Stimulated activated CD4-positive, alpha-beta T cell treated with anti-CD3 and anti-CD28 coated beads, Interleukin-2, amount 100 ng/mL, for 24 hours (primary cell): ENCODE measurements at places on chromosomes 12 and 14.
A peak's percentile ranks its signal among the peaks of the same experiment; 100 is the strongest.

GRCh38 chr14:95260537-95261361 is 59.0 kb downstream of the CLMN start:
- peak; percentile 54 for DNase-seq

GRCh38 chr12:52401526-52401925 is 4.6 kb downstream of the KRT82 start:
- DNase-seq = no peak

- DNase-seq = no peak
Observed at GRCh38 chr12:84506282-84506681, 406.3 kb downstream of the SLC6A15 start.

DNA sequence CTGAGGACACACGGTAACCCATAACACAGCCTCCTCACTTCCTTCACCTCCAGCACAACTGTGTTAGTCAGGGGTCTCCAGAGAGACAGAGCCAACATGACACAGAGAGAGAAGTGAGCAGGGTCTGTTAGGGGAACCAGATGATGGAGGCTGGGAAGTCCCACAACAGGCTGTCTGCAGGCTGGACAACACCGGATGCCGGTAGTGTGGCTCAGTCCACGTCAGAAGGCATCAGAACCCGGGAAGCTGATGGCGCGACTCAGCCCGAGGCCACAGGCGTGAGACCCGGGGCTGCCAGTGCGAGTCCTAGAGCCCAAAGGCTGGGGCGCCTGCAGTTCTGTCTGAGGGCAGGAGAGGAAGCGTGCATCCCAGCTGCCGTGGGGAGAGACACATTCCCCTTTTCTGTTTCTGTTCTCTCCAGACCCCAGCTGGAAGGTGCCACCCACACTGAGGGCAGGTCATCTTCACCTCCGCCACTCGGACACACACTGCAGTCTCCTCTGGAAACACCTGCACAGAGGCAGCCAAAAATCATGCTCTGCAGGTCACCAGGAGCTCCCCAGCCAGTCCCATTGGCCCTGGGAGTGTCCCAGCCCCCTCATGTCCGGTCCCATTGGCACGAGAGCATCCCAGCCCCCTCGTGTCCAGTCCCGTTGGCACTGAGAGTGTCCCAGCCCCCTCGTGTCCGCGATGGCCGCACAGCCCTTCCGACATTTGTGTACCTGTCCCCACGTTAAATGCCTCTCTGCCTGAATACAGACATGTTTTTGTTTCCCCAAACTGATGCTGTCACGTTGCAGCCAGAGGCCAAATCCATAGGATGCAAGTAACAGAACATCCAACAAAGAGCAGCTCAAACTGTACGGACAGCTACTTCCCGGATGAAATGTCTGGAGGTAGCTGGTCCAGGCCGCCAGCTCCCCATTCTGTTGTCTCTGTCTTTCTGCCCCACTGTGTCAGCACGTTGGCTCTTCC is 7.9 kb upstream of the FBRSL1 start:
- DNase-seq = no peak

DNA sequence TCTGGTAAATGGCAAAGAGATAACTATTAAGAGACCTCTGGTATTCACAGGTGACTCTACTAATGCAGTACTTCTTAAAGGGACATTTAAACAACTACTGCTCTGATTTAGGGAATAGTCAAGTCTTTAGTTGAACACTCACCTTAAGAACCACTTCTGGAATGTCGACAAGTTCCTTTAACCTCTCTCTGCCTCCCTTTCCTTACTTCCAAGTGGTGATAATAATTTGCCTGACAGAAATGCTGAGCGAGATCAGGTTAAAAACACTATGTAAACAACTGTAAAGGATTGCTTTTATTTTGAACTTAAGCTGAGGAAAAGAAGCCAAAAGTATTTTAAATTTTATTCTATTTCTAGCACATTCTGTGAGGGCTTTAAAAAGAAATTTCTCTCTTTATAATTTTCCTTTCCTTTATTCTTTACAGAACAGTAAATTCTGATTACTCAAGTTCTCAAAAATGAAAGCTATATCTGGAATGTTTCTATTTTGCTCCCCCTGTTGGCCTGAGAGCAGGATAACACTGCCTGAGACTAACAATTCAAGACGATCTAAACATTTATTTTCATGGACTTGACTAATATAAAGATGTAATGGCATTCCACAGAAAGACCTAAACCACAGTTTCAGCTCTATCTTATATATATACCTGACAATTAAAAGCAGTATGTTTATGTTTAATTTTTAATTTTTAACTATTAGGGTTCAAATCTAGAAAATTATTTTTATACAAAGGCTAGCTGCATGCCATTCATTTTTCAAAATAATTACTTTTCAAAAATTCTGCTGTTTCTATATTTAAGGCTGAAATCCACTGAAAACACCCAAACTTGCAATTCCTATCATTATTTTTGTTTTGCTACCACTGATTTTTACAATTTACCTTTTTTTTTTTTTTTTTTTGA is 29.2 kb downstream of the ZCCHC8 start:
- DNase-seq = no peak

- no peak for DNase-seq
Observed at GRCh38 chr14:25050269-25051150, 563 bp upstream of the STXBP6 start.

GRCh38 chr14:99936738-99937474 is 128.3 kb upstream of the EVL start:
- no peak for DNase-seq

- no peak for DNase-seq
Observed at GRCh38 chr12:100798286-100799160, 3.9 kb downstream of the ANO4 start.

DNA sequence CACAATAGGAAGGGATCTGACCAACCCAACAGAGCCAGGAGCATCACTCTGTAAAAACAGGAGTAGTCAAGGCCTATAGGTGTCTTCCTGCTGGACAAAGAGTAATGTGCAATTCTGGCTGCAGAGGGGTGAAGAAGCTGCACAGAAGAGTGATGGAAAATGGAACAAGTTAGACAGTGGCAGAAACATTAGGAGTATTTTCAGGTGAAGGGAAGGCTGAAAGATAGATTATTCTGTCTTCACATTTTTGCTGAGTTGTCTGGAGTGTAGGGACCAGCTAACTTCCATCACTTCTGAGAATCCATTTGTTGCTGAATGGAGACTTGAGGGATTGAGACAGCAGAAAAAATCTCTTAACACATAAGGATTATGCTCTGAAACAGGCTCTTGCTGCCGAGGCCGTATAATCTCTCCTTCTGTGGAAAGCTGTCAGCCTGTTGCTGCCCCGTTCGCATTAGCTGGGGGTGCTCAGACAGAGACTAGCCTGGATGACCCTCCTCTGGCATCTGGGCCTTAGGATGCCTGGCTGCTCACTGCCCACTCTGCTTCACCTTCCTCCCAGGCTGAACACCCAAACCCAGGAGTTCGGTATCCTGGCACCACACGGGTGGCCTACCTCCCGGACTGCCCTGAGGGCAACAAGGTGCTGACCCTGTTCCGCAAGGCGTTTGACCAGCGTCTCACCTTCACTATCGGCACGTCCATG is 3.1 kb upstream of the ARHGEF25 start:
- DNase-seq = no peak

- DNase-seq = no peak
Observed at GRCh38 chr14:101129521-101130167, 226.1 kb upstream of the RTL1 start.

GRCh38 chr14:86057018-86057667 is 527.2 kb downstream of the FLRT2 start:
- peak; percentile 36 for DNase-seq

- DNase-seq = no peak
Observed at GRCh38 chr14:26845151-26845818, 247.5 kb upstream of the NOVA1 start.

GRCh38 chr14:68703093-68703492 is 89.8 kb downstream of the ZFP36L1 start:
- no peak for DNase-seq

DNA sequence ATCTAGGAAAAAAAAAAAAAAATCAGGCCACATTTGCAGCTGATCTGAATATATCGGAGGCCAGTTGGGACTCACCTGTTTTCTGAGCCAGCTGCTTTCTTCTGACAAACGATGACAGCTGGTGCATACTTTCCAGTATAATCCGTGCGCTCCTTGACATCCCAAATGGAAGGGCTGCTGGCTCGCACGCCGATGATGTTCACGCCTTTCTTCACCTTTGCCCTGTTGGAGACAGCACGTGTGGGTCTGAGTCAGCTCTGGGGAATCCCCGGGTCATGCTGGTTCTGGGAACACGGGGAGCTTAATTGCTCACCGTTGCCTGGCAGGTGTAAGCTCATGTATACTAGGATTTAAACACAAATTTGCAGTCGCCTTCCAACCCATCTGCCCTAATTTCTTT is 372.8 kb downstream of the TMEM132D start:
- no peak for DNase-seq

DNA sequence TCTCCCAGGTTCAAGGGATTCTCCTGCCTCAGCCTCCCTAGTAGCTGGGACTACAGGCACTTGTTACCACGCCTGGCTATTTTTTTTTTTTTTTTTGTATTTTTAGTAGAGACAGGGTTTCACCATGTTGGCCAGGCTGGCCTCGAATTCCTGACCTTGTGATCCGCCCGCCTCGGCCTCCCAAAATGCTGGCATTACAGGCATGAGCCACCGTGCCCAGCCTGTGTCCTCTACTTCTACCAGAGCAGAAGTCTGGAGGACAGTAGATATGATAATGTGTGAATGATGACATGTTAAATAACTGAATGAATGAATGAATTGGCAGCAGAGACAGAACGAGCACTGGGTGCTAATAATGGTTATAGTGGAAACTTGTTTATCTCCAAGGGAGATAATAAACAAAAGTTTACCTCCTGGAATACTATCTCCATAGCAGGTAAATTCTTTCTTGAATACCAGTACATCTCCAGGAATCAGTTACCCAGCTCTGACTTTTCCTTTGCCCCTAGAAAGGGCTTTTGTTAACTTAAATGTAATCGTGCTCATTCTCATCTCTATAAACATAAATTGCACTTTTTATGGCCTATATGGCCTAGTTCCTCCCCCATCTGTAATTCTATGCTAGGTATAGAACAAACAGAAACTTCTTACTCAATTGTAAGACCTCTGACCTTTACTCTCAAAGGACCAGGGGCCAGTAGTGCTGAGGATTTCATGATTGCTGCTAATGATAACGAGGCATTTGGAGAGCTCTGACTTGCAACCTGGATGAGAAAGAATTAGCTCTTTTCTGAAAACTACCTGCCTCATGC is 7.2 kb upstream of the LGALS3 start:
- DNase-seq = no peak

DNA sequence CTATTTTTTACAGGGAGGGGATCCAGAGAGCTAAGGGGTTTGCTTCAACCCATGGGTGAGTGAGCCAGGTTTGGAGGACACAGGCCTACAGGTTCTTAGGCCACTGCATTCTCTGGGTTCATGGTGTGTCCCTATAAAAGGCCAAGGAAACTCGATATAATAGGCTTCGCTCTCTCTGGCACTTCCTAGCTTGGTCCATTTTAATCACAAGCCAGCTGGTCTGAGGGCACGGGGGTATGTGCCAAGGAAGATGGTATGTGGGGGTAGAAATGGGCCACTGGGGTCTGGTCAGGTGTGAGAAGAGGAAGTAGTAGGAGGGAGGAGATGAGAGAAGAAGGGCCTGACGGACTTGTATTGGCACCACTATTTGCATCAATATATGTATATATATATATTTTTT is 4.9 kb downstream of the ETV6 start:
- no peak for DNase-seq

DNA sequence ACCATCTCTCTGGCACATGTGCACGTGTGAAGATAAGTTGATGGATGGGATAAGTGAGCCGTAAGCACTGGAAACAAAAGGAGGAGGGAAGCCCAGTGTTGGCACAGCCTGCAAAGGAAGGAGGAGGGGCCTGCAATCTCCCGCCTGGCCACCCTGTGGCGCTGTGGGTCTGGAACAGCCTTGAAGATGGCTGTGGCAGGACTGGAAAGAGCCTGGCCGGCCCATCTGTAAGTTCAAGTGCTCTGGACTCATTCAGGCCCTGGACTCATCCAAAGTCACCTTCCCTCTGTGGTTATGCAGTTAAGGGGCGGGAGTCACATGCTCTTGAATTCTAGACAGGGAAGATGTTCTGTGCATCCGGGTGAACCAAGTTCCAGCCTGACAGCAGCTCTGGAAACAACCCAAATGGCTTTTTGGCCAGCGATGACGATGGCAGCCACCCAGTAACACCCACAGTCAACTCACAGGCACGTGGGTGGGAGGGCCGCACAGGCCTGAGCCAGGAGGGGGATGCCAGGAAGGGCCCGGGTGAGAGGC is 50.4 kb downstream of the CHGA start:
- no peak for DNase-seq

DNA sequence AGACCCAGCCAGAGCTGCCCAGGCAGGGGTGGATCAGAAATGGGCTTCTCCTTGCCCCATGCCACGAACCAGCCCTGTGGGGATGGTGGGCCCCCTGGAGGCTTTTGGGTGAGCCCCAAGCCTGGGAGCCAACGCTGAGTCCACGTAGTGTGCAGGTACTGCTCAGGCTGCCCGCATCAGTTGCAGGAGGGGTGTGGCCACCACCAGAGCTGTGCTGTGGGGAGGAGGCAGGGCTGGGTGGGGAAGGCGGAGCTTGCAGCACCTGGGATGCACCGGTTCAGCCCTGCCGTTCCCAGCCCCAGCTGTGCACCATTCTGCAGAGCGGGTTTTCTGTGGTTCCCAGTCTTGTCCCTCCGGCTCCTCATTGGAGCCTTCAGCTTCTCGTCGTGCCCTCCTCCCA is 36.3 kb downstream of the IL31 start:
- DNase-seq = no peak

GRCh38 chr14:56569174-56569573 is 10.4 kb upstream of the TMEM260 start:
- no peak for DNase-seq

GRCh38 chr14:23067847-23068788 is 10.8 kb upstream of the CDH24 start:
- DNase-seq = no peak

GRCh38 chr12:109476807-109477184 is 304 bp downstream of the KCTD10 start:
- DNase-seq = no peak

GRCh38 chr14:95073947-95074346 is 83.4 kb downstream of the DICER1 start:
- no peak for DNase-seq

DNA sequence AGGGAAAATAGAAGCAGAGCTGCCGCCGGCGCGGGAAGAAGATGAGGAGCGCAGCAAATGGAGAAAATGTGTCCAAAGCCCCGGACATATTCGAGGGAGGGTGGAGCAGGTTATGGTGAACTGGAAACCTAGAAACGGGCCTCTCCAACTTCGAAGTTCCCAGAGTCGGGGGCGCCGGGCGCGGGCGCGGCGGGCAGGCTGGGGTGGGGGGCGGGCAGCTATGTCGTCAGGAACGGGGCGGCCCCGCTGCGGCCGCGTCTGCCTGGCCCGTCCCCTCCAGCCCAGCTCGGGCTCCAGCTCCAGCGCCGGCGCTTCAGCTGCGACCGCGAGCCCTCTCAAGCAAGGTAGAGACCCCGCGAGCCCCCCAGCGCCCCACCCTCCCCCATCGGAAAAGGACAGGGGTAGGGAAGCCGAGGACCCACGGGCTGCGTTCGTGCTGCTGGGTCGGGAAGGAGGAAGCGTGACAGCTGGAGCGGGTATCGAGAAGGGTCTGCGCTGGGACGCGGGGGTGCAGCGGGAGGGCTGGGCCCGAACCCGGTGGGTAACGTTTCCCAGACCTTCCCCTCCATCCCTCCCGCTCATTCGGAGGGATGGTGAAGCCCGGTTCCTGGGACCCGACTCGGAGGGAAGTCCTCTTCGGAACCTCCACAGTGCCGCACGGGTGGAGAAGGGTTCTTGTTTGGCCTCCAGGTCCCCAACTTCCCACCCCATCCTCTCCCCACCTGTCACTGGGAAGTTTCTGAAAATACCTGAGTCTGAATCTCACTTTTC is 1.0 kb downstream of the DGKA start:
- peak; percentile 41 for DNase-seq
